Activated CD8-positive, alpha-beta T cell treated with anti-CD3 and anti-CD28 coated beads, Interleukin-2, amount 10 ng/mL, durations not matched to agents 7 days and 5 days (primary cell): ENCODE measurements at places on chromosomes 2 and 18. TPM values are rescaled to one million over a fixed set of nuclear protein-coding genes. Genes with fewer than 3 reads are reported as not detected.

GRCh38 chr2:20961858-20962257 lies 82.0 kb downstream of the APOB start:
- no peaks in the 10 kb centered on the region for H3K27me3 ChIP-seq
- H3K4me3 ChIP-seq, result no peak overlapping the region
- H3K27ac ChIP-seq, result no peak overlapping the region
- no peaks in the 10 kb centered on the region for H3K36me3 ChIP-seq
- no peaks in the 10 kb centered on the region for H3K4me1 ChIP-seq

Gene LYPD6
- total RNA-seq, result not detected

DNA sequence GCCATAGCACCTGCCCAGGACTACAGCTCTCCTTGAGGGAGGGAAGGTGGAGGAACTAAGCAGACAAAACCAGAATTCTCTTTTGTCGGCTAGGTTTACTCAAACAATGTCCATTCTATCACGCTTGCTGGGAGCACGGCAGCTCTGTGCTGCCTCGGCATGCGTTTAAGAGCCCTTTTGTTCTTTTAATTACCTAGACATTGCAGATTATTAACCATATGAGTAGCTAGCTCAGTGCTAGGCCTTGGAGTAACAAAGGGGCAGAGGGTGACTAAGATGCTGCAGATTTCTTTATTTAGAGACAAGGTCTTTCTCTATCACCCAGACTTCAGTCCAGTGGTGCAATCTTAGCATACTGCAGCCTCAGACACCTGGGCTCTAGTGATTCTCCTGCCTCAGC lies 11.1 kb downstream of the MSGN1 start:
- no peak for DNase-seq
- H3K27ac ChIP-seq, result no peak overlapping the region
- peaks cover 34% of the 10 kb centered on the region for H3K27me3 ChIP-seq
- peaks cover 9% of the 10 kb centered on the region for H3K4me1 ChIP-seq
- no peak overlapping the region for H3K4me3 ChIP-seq

GRCh38 chr2:191150230-191150599 lies 579 bp downstream of the STAT4 start:
- H3K4me3 ChIP-seq, result peak overlapping the region; percentile 92
- H3K27ac ChIP-seq, result peak overlapping the region; percentile 97
- DNase-seq, result no peak

DNA sequence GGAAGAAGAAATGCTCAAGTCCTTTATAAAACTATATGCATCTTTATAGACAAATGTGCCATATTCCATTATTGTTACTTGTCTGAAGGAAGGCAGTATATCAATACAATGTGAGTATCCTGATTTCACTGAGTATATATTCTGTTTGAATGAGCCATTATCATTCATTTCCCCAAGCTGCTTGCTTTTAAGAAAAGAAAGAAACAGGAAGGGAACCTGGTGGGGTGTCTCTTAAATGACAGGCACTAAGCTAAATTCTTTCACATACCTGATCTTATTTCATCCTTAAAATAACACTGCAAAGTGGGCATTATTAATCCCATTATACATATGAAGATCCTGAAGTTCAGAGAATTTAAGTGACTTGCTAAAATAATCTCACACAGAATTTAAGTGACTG lies 307.9 kb downstream of the SLC8A1 start:
- H3K4me3 ChIP-seq, result no peak overlapping the region
- DNase-seq, result no peak
- H3K27me3 ChIP-seq, result no peaks in the 10 kb centered on the region
- no peaks in the 10 kb centered on the region for H3K4me1 ChIP-seq

GRCh38 chr2:148978706-148979105 lies 59.8 kb upstream of the LYPD6B start:
- H3K36me3 ChIP-seq, result peaks cover 2% of the 10 kb centered on the region
- no peak overlapping the region for H3K4me3 ChIP-seq
- DNase-seq, result no peak
- H3K4me1 ChIP-seq, result peaks cover 5% of the 10 kb centered on the region

Gene ERMN
- total RNA-seq, result 2.2 TPM

DNA sequence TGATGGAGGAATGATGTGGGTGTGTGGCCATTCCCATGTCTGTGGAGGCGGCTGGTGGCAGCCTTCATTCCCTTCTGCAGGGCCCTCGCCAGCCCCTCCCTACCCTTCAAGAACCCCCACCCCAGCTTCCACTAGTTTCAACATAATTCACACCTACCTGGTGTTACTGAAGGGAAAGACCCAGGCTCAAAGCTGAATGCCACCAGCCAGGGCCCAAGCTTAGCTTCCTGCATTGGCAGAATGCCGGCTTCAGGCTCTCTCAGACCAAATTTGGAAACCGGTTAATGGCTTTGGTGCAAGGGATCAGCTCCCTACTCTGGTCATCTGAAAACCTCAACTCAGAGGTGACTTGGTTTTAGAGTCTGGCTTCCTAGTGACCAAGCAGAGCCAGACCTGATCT lies 16.9 kb downstream of the GAREM2 start:
- no peak for DNase-seq
- no peaks in the 10 kb centered on the region for H3K27me3 ChIP-seq
- peaks cover 27% of the 10 kb centered on the region for H3K36me3 ChIP-seq
- H3K4me1 ChIP-seq, result peaks cover 20% of the 10 kb centered on the region
- H3K27ac ChIP-seq, result no peak overlapping the region
- no peak overlapping the region for H3K4me3 ChIP-seq

GRCh38 chr18:13302040-13302439 lies 83.5 kb downstream of the LDLRAD4 start:
- peaks cover 10% of the 10 kb centered on the region for H3K36me3 ChIP-seq
- H3K4me3 ChIP-seq, result no peak overlapping the region
- H3K4me1 ChIP-seq, result peaks cover 25% of the 10 kb centered on the region
- no peak for DNase-seq

DNA sequence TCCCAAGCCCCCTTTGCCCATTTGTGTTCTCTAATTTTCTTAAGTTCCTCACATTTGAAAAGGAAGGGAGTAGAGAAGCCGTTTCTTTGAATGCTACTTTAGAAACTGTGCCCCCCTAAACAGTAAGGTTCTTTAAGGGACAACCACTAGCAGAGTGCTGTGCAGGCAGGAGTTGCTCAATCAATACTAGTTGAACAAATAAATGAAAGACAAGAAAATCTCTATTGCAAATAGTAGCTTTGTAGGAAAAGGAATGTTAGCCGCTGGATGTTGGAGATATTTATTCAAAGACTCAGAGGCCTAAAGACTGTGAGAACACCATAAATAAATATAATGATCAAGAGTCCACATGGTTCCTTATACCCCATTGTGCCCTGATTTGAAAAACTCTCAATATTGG lies 119.8 kb upstream of the SMAD7 start:
- H3K4me1 ChIP-seq, result peaks cover 8% of the 10 kb centered on the region
- H3K27ac ChIP-seq, result no peak overlapping the region
- H3K36me3 ChIP-seq, result no peaks in the 10 kb centered on the region
- DNase-seq, result no peak
- H3K27me3 ChIP-seq, result no peaks in the 10 kb centered on the region
